ENCODE measurements at places on chromosomes 3 and 15. TPM values are rescaled to one million over a fixed set of nuclear protein-coding genes. Genes with fewer than 3 reads are reported as not detected.

DNA sequence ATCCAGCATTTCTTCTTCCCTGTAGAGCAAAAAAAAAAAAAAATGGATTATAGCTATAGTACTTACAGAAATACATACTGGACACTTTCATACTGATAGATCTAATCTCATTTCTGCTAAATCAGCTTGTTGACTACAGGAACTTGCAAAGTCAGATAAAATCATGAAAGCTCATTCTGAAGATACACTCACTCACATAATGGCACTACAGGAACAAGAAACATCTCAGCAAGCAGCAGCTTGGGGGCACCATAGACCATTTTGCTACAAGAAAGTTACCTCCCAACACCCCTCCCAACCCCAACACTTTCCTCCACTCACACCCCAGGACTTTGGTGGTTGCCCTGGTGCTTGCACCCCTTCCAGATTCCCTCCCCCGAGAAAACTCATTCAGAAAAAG is 4.6 kb downstream of the MYH15 start:
- no peak for DNase-seq

DNA sequence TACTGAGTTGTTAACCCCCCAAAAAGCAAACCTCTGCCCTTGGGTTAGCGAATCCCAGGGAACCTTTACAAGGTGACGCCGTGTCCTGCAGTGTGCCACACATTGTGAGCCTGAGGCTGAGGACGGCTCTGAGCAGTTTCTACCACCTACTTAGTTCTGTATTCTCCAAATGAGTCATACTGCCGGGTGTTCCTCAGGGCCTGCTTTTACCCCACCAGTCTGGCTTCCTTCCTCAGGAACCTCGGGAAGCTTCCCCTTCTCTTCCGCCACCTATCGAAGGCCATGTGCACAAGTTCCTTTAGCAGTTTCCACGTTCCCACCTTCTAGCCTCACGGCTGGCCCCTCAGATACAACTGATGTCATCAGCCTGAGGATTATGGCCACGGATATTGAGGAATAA is 384.0 kb upstream of the TPM1 start:
- DNase-seq = no peak

GRCh38 chr3:59374091-59374817 is 324.4 kb upstream of the CFAP20DC start:
- DNase-seq = no peak

GRCh38 chr15:63250312-63250965 is 27.0 kb upstream of the APH1B start:
- peak; percentile 98 for DNase-seq

DNA sequence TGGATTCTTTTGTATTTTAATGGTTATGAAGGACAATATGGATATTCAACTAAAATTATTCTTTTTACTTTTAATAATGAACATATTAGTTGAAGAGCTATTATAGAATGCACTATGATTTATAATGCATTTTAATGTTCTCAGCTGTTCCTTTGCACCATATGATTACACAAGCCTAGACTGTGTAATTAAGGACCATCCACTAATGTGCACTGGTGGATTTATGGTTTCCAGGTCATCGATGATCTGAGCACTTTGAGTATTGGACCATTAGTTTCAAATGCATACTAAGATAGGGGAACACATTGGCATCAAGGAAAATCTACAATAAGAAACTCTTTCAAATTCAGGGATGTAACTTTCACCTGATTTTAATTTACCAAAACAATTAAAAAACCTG is 16.8 kb downstream of the LRRN1 start:
- DNase-seq = no peak

MYH15 gene
- total RNA-seq = under 0.01 TPM

TRPC1 gene
- 30.6 TPM for total RNA-seq

Data from fibroblast of villous mesenchyme (primary cell).